Renal pelvis (tissue), 12 donors: ENCODE measurements at places on chromosomes 11 and 22. TPM values are rescaled to one million over a fixed set of nuclear protein-coding genes. Genes with fewer than 3 reads are reported as not detected.

- no peak for DNase-seq
These were observed 83.2 kb downstream of the ST3GAL4 start for GRCh38 chr11:126438691-126439090.

DNA sequence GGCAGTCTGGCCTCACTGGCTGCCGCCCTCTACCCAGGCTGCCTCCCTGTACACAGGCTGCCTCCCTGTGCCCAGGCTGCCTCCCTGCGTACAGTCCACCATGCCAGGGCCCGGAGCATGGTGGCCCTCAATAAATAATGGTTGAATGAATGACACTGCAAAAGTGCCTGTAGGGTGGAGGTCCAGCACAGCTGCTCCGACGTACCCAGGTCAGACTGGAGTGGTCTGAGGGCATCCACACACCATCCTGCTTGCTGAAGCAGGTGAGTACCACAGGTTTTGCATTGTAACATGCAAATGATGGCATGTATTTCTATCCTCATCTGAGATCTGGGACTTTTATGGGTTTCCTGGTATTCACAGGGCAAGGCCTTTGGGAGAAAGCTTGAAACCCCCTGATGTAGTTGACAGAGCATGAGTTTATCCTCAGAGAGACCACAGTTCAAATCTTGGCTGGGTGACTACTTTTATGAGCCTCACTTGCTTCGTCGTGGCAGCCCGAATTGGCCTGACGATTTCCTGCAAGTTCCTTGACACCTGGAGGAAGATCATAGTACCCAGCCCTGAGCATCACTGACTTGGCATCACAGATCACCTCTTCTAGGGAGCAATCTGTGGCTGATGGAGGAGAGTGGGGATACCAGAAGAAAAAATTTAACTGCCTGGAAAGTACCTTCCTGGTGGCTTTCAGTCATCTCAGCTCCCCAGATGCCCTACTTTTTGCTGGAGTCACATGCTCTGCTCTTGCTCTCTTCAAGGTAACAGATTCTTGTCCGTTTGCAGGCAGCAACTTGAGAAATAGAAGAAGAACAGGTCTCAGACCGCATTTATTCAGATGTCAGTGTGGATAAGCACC, 16.0 kb upstream of the CYB5R3 start:
- DNase-seq: no peak

Gene CEP164
- 38.0 TPM for polyA plus RNA-seq

Gene TRPM5
- polyA plus RNA-seq: 4.0 TPM

- DNase-seq: no peak
These were observed 7.1 kb upstream of the OR8K3 start for GRCh38 chr11:56307836-56308235.

DNA sequence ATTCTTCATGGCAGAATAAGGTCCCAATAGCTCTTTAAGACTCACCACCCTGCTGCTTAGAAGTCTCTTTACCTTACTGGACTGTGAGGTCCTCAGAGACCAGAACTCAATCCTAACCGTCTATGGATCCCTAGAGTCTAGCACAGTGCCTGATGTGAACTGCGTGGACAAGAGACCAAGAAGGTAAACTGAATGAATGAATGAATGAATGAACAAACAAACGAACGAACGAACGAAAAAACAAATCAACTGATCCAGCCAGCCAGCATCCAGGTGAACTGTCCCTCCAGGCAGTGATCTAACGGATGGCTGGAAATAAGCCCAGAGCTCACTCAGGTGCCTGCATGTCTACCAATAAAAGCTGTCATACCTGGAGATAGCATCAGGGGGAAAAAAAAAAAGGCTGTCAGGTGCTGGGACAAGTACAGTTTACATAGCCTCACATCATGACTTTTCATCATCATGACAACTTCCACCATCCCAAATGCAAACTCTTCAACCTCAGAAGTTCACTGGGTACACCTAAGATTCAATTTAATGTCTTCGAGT, 59.8 kb downstream of the PACSIN2 start:
- DNase-seq: no peak

- no peak for DNase-seq
These were observed 354.7 kb upstream of the NARS2 start for GRCh38 chr11:78929207-78929905.

DNA sequence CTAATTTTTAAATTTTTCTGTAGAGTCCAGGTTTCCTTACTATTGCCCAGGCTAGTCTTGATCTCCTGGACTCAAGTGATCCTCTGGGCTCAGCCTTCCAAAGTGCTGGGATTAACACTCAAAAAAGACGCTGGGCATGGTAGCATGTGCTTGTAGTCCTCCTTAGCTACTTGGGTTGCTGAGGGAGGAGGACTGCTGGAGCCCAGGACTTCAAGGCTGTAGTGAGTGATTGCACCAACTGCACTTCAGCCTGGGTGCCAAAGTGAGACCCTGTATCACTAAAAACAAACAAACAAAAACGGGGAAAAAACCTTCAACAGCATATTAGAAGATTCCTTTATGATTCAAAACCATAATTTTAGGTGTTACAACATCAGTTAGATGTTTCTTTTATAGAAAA, 44.6 kb downstream of the RSF1 start:
- DNase-seq: no peak

GRCh38 chr22:47634347-47634746, 871.9 kb downstream of the TBC1D22A start:
- DNase-seq: peak; percentile 30

GRCh38 chr22:21703684-21704316, 31.8 kb downstream of the YPEL1 start:
- no peak for DNase-seq

- DNase-seq: no peak
These were observed 28.6 kb downstream of the TEF start for GRCh38 chr22:41410311-41410751.

GRCh38 chr11:6297831-6298230, 22.5 kb downstream of the CAVIN3 start:
- DNase-seq: no peak

Gene BLID
- not detected for polyA plus RNA-seq

DNA sequence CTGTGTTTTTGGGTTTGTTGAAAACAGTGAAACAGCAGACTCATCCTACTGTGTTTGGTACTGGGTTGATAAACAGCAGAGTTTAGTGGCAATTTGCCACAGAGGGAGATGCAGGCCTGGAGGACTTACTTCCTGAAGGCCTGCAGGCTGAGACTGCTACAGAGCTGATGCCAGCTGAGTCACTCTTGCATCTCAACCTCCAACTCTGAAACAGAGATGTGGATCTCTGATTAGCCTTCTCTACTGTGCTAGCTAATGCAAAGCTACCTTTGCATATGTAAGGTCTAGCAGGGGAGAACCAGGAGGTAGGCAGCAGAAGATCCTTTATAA, 14.3 kb downstream of the ATP5MG start:
- no peak for DNase-seq

DNA sequence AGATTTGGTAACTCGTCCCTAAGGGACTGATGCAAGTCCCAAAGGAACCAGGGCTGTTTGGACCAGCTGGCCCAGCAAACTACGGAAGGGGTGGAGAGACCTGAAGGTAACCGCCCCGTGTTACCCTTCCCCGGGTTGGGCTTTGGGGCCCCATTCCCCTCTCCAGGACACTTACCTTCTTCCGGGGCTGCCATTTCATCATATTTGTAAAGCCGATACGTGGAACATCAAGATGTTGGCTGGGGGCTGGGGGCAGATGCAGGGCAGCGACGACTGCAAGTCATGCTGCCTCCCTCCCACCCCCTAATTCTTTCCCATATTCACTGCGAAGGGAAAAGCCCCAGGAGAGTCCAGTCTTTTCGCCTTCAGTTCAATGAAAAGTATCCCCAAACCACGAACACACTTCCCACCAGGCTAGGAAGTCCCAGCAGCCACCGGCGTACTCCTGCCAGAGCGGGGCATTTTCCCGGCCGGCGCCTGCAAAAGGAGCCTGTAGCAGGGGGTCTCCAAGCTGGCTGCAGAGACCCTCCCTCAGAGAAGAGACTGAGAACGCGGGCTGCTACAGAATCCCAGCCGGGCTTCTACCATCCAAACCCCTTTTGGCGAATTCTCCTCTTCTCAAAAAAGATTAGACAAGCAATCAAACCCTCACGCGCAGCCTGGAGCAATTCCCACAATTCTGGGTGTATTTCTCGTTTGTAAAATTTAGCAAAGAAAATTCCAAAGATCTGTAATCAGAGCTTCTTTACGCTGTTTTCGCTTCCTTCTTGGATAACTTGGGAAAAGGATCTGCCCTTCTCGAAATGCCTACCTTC, 236.7 kb downstream of the TTC28 start:
- DNase-seq: peak; percentile 23

DNA sequence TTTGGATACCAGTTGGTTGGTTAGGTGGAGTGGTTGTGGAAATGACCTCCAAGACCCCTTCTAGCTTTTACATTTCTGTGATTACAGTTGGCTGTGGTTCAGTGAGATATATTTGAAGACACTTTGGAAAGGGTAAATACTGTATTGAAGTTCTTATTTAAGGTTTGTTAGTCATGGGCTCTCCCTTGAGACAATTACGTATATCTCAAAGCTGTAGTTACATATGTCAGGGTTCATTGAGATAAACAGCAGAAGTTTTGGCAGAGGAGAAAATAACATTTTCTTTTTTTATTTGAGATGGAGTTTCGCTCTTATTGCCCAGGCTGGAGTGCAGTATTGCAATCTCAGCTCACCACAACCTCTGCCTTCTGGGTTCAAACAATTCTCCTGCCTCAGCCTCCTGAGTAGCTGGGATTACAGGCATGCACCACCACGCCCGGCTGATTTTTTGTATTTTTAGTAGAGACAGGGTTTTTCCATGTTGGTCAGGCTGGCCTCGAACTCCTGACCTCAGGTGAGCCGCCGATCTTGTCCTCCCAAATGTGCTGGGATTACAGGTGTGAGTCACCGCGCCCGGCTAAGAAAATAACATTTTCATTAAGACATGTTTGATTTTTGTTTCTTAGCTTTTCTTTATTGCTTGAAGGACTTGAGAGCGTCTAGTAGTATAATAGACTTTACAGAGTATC, 1.9 kb downstream of the RNF121 start:
- no peak for DNase-seq

DNA sequence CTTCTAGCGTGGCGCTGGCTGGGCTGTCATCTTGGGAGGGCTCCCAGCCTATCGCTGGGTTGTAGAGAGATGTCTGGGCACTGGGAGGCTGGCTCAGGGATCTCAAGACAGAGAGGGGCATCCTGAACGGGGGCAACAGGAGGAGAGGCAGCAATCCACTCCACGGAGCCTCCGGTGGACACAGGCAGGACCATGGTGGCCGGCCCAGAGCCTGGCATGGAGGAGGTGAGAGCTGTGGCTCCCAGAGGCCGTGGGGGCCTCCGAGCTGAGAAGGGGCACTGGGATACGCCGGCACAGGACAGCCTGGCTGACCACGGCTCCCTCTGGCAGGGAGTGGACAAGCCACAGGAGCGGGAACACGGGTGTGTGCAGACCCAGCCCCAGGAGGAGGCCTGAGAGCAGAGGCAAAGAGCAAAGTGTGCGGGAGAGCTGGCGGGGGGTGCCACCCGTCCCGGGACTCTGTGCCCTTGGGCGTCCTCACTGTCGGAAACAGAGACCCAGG, 9.1 kb downstream of the MRGPRF start:
- DNase-seq: no peak

GRCh38 chr11:104075706-104076105, 39.3 kb downstream of the DDI1 start:
- no peak for DNase-seq

DNA sequence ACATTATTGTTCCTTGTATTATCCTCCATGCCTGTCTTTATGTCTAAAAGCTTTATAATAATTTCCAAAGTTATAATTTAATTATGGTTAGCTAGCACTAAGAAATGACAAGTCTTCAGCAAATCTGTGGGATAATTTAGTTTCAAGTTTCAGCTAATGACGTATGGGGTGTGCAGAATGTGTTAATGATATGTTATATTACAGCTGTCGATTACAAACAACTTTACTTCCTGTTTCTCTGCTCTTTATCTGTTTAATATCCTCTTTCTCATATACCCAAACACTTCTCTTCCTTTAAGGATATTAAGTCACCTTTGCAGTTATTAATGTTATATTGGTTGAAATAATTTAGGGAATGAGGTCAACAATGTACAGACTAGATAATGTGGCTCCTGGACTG, 161.8 kb downstream of the CASP12 start:
- no peak for DNase-seq

Gene SELENOO
- 32.9 TPM for polyA plus RNA-seq

DNA sequence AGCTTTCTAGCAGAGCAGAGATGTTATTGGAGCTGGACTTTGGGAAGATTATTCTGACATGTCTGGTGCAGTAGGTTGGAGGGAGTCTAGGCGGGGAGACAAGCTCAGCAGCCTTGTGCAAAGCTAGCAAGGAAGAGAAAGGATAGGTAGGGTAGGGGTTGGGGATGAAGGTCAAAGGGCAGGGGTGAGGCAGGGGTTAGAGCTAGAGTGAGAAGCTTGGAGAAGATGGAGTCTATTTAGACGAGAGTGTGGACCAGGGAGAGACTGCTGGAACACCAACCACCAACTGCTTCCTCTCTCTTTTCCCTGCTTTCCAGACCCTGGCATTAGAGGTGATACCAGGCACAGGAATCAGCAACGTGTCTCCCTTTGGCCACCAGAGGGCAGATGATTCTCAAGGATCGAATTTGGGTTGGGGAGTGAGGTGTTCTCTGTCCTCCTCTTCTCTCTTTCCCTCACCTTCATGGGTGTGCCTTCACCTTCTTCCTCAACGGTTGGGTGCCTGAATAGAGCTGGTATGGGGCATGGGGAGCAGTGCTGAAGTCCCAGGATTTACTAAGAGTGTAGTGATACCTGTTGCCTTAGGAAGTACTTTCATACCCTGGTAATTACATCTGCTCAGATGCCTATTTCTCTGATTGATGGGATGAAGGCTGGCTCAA, 1.8 kb upstream of the MARK2 start:
- DNase-seq: peak; percentile 82

Gene ANKK1
- polyA plus RNA-seq: 0.33 TPM

GRCh38 chr22:37400719-37401118, 26.6 kb downstream of the ELFN2 start:
- no peak for DNase-seq

- no peak for DNase-seq
These were observed 14.6 kb downstream of the C11orf97 start for GRCh38 chr11:94526645-94527438.

Gene CAPN1
- polyA plus RNA-seq: 109 TPM

- no peak for DNase-seq
These were observed 266.0 kb upstream of the NARS2 start for GRCh38 chr11:78840623-78841022.

Gene OR5A2
- polyA plus RNA-seq: 0.04 TPM

DNA sequence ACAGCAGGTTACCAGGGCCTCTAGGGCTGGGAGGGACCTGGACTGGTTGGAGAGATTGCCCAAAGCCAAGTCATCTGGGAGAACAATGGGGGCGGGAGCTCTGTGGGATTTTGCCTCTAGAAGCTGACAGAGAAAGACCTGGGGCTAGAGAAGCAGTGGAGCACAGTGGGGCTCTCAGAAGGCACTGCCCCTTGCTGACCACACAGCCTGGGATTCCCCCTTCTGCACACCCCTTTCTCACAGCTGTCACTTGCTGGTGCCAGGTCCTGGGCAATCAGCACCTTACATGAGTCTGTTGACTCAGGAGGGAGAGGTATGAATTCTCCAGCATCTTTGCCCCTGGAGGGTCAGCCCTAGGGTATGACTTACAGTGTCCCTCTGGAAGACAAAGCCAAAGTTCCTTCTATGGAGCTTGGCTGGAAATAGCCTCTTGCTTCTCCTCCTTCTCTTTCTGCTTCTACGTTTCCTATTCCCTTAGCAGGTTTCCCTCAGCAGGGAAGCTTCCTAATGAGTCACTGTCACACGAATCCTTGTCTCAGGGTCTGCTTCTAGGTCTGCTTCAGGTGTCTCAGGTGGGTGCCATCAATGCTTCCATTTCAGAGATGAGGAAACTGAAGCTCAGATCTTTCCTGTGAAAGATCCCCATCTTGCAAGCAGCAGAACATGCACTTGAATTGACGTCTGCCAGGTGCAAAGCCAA, 27.0 kb downstream of the GDPD5 start:
- DNase-seq: no peak

GRCh38 chr11:84790849-84791427, 836.2 kb downstream of the DLG2 start:
- DNase-seq: no peak
